Activated CD4-positive, alpha-beta T cell treated with anti-CD3 and anti-CD28 coated beads, Interleukin-2, Interleukin-4, amounts not matched to agents 100 ng/mL and 50 ng/mL, durations not matched to agents 16 hours and 8 hours (primary cell): ENCODE measurements at places on chromosomes 7 and 10.

DNA sequence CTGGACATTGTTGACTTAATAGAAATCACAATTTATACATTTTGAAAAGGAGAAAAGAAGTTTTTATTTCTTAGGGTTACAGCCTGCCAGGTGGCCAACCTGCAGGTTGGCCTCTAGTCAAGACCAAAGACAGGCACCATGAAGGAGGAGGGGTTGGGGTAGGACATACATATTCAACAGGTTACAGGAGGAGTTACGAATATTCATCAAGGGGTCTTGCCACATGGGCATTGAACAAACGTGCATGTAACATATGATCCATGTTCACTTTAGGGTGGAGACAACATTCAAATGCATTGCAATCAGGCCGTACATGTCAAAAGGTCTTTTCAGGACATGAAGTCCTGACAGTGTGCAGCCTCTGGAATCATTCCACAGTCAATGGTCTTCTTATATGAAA, 246.2 kb upstream of the AKR1E2 start:
- no peak for DNase-seq

GRCh38 chr10:108208732-108209131, 1044.2 kb upstream of the SORCS1 start:
- no peak for DNase-seq

- DNase-seq: no peak
Observed at GRCh38 chr10:11993834-11994468, 48.7 kb downstream of the UPF2 start.

- DNase-seq: peak; percentile 86
Observed at GRCh38 chr7:135980665-135981180, 3.6 kb upstream of the MTPN start.

DNA sequence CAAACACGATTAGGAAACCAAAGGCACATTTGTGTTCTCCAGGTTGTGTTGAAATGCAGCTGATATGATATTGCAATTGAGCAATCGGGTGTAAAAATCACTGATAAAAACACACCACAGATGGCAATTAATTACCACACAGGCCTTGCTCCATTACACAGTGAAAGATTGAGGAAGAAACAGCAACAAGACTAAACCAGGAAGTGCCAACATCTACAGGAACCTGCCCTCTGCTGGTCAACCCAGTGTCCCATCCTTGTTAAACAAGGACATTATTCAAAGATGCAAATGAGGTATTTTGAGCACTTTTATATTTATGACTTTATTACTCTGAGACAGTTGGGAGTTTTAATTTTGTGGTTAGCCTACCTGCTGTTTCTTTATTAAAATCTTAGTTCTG, 765.6 kb upstream of the GHITM start:
- DNase-seq: peak; percentile 0

DNA sequence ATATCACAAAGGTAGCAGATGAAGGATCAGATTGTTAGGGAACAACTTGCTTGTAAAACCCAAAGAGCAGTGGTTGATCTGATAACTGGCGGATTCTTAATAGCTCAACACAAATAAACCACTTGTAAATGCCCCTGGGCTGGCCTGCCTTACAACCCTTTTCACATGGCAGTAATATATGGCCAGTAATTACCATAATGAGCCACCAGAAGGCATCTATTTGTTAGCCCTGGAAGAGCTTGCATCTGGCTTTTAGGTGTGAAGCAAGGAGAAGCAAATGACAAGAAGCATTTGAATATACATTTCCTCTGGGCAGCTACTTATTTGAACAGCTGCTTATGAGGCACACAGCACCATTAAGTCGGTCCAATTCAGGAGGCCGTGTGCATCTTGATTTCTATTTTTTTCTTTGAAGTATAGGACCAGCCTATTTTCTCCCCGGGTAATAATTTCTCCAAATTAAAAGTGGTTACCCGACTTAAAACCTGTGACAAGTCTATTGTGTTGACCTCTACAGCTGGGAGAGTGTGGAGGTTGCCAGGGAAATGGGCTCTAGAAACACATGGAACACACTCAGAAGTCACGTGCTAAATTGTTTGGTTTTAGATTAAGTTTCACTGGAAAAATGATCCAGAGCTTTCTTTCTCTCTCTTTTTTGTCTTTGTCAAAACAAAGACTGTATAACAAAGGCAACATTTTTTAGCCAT, 113.4 kb downstream of the SEM1 start:
- DNase-seq: no peak

DNA sequence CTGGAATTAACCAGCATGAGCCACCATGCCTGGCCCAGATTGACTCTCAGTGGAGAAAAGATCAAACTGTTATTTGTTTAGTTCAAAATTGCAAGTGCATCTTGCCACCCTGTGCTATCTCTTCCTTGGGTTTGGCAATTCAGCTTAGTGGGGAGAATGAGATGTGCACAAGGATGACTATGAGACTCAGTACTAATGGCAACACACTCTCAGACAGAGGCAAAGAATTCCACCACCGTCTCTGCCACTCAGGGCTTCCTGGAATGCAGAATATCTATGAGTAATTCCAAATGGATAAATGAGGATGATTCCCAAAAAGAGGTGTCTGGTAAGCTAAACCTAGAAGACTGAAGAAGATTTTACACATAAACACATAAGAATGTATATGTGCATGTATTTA, 525.8 kb downstream of the NRG3 start:
- DNase-seq: no peak

DNA sequence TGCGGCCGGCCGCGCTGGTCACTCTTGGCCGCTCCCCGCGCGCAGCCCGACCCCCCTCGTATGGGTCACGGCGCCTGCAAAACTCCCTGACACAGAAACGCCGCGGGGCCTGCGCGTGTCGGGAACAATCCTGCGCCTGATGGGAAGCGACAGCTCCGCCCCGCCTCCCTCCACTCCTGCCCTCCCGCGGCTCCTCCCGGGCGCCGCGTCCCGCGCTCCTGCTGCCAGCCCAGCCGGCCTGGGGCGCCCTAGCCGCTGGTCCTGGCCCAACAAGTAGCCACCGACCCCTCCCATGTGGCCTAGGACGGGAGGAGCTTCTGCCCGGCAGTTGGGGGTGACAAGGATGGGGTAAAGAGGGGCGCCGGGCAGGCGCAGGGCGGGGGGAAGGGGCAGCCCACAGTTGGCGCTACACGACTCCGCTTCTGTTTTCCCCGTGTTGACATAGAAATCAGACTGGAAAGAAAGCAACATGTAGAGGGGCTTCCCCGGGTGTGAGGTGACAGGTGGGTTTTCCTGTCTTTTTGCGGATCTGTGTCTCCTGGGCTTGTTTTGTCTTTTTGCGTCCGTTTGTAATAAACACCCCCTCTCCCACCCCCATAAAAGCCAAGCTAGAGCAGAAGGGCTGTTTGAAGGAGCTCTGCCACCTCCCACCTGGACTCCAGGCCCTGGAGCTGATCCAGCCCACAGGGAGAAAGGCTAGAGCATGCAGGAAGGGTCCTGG, 35.1 kb upstream of the PAX2 start:
- no peak for DNase-seq

- DNase-seq: no peak
Observed at GRCh38 chr7:27419581-27420177, 177.1 kb downstream of the EVX1 start.

DNA sequence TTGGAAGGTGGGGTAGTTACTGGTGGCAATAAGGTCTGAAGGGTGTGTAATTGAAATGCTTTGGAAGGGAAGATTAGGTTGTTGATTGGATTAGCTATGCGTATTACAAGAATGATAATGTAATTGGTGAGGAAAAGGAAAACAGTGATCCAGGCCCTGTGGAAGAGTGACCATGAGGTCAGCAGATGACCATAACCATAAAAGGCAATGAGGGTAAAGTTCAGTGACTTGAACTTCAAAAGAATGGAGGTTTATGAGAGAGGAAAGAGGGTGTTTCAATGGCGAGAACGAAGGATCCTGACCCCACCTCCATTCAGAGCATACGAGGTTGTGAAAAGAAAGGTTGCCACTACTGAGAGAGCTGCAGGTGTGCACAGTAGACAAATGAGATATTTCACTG, 439.7 kb downstream of the CCSER2 start:
- no peak for DNase-seq

DNA sequence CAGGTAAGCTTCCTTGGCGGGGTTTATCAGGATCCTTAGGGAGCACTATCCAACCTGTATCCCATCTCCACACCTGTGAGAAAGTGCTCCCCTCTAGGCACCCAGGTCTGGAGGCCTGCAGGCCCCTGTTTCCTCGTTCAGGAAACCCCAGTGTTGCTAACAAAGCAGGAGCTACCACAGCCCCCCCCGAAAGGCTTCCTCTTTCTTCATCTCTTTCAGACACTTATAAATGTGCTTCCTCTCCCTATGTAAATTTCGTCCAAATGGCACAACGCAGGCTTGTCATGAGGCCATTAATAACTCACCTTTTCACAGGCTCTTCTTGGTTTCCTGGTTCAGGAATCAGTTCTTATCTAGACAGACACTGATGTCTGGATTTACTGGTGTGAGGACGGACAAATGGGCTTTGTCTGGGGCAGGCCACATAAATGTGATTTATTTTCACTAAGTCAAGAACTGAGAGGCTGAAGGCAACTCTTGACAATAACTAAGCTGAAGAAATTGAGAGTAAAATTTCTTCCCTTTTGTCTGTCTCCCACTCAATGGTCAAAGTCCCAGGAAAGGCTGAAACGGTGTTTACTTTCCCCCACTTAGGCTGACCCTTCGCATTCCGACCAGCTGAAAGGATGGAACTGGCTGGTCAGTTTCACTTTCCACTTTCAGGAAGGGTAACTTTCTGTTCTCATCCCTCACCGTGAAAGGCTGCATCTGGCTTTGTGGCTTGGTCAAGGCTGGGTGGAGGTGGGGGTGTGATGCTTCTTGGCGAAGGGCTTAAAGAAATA, 46.8 kb downstream of the PIK3AP1 start:
- no peak for DNase-seq

DNA sequence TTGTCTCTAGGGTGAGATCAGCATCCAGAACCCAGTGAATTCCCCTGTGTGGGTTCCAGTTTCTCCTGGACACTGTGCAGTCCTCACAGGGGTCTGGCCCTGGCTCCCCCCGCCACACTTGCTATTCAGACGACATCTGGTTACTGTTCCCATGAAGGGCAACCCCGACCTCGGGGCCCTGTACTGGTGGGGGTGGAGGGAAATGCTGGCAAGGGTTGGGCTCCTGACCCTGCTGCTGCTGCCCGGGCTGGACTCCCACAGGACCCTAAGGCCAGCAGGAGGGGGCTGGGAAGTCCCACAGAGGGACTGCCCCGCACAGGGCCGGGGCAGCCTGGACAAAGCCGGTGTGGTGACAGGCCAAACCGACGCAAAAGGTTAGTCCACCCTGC, 768 bp upstream of the CPA1 start:
- no peak for DNase-seq

DNA sequence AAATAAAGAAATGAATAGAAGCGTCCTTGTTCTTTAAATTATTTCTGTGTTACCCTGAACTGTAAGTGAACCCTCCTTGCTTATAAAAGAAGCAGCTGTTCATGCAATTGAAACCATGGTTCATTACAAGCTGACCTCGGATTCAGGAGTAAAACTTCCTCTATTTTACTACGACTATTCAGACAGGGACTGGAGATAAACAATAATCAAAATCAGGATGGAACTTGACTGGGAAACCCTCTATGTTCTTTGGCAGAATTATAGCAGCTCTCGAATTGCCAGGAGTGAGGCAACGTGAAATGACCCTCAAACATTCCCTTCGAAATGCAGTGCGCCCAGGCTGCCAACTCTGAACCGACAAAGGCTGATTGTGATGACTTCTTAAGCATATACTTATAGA, 172.1 kb downstream of the CYP26A1 start:
- DNase-seq: no peak
